ENCODE measurements at places on chromosomes 6 and 20. TPM values are rescaled to one million over a fixed set of nuclear protein-coding genes. Genes with fewer than 3 reads are reported as not detected.

The BIRC7 gene
- total RNA-seq, result not detected

The BHLHE23 gene
- not detected for total RNA-seq

The PLCB1 gene
- total RNA-seq, result 4.9 TPM

The PRSS35 gene
- 3.7 TPM for total RNA-seq

The CNBD2 gene
- 3.4 TPM for total RNA-seq

The DEFB128 gene
- total RNA-seq, result not detected

The HLA-DMA gene
- 1.0 TPM for total RNA-seq

The OR2B6 gene
- not detected for total RNA-seq

The HMGCLL1 gene
- 0.39 TPM for total RNA-seq

The ERVFRD-1 gene
- not detected for total RNA-seq

The HLA-DQB1 gene
- 0.32 TPM for total RNA-seq

The PACSIN1 gene
- not detected for total RNA-seq

All from epithelial cell of alveolus of lung (primary cell).